ENCODE measurements at places on chromosomes 6 and 20. TPM values are rescaled to one million over a fixed set of nuclear protein-coding genes. Genes with fewer than 3 reads are reported as not detected.

Gene GGT7
- polyA plus RNA-seq = 4.8 TPM

Gene ATXN1
- 1.3 TPM for polyA plus RNA-seq

Gene MEP1A
- 0.21 TPM for polyA plus RNA-seq

Gene HSF2
- 7.0 TPM for polyA plus RNA-seq

Gene TM9SF4
- polyA plus RNA-seq = 18.0 TPM

Gene TRIM40
- not detected for polyA plus RNA-seq

Gene EPB41L1
- polyA plus RNA-seq = 4.2 TPM

DNA sequence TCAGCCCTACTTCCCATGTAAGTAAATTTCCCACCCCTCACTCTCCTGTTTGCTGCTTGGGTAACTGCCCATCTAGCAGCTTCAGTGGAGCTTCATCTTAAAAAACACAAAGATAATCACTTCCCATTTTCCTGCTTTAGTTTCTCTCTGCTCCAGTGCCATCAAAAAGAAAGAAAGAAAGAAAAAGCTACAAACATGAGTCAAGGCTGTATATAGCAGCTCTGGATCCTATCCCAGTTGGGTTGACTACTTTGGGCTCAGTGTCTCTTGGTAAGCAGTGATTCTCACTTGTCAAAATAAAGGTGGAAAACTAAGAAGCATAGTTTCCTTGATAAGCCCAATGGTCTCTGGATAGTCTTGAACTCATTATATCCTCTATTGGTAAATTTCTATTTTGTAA lies 48.7 kb upstream of the SRPK1 start:
- no peak for DNase-seq
- no peaks in the 10 kb centered on the region for H3K27me3 ChIP-seq
- no peaks in the 10 kb centered on the region for H3K4me1 ChIP-seq

DNA sequence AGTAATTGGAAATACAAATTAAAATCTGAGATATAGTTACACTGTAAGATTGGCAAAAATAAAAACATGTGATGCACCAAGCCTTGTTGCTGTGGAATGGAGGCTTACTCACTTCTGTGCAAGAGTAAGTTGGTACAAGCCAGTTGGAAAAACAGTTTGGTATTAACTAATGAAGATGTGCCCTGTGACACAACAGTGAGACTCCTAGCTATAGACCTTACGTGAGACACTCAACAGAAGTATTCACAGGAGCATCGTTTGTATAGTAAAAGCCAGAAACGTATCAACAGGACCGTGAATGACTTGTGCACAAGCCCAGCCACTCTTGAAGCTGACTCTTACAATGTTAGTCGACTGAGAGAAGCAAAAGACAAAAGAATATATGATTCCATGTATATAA lies 14.6 kb downstream of the NAA20 start:
- peaks cover 98% of the 10 kb centered on the region for H3K36me3 ChIP-seq
- peaks cover 8% of the 10 kb centered on the region for H3K4me1 ChIP-seq
- no peak for DNase-seq
- no peak overlapping the region for H3K4me3 ChIP-seq

- H3K27me3 ChIP-seq = peaks cover 19% of the 10 kb centered on the region
- peaks cover 6% of the 10 kb centered on the region for H3K4me1 ChIP-seq
- H3K27ac ChIP-seq = peak overlapping the region; percentile 64
- DNase-seq = no peak
- H3K36me3 ChIP-seq = no peaks in the 10 kb centered on the region
Measured at GRCh38 chr6:106098383-106099234, 12.5 kb downstream of the PRDM1 start.

DNA sequence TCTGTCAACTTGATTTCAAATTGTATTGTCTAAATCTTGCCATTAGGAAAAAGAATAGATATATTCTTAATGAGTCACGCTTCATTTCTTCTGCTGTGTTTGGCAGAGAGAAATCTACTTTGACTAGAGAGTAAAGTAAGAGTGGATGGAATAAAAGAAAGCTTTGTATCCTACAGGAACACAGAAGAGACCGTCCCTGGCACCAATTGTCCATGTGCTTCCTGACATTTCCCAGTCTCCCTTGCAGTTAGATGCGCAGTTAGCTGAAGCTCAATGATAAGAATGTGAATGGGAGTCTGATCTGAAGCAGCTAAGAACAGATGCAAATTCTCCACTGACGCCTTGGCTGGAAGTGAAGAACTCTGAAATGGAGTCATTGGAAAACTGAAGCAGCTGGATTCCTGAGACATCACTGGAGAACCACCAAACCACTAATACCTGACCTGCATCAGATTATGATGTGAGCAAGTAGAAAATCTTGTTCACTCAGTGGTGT lies 528.2 kb upstream of the MARCKS start:
- H3K4me1 ChIP-seq = no peaks in the 10 kb centered on the region
- H3K4me3 ChIP-seq = no peak overlapping the region
- H3K27me3 ChIP-seq = no peaks in the 10 kb centered on the region
- DNase-seq = no peak
- no peaks in the 10 kb centered on the region for H3K36me3 ChIP-seq

GRCh38 chr6:43865932-43866645 lies 96.1 kb downstream of the VEGFA start:
- H3K4me1 ChIP-seq = peaks cover 7% of the 10 kb centered on the region
- DNase-seq = no peak
- no peaks in the 10 kb centered on the region for H3K36me3 ChIP-seq
- no peak overlapping the region for H3K27ac ChIP-seq
- H3K27me3 ChIP-seq = no peaks in the 10 kb centered on the region

GRCh38 chr6:12939314-12939713 lies 222.7 kb downstream of the PHACTR1 start:
- H3K27me3 ChIP-seq = no peaks in the 10 kb centered on the region
- H3K27ac ChIP-seq = no peak overlapping the region
- no peak for DNase-seq
- no peaks in the 10 kb centered on the region for H3K36me3 ChIP-seq

DNA sequence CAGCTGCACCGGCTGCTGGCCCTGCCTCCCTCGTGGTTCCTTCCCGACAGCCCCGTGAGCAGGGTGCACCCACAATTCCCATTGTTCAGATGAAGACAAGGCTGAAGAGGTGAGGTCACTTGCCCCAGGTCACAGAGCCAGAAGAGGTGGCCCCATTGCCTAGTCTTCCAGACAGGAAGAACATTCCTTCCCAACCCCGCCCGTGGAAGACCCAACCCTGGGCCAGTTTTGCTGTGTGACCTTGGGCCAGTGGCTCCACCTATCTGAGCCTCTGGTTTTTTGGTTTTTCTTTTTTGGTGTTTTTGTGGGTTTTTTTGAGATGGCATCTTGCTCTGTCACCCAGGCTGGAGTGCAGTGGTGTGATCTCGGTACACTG lies 61.7 kb downstream of the RIPOR3 start:
- H3K27ac ChIP-seq = no peak overlapping the region
- no peaks in the 10 kb centered on the region for H3K27me3 ChIP-seq
- peaks cover 9% of the 10 kb centered on the region for H3K4me1 ChIP-seq
- no peak for DNase-seq
- H3K4me3 ChIP-seq = no peak overlapping the region

- H3K27ac ChIP-seq = peak overlapping the region; percentile 51
- H3K4me1 ChIP-seq = peaks cover 23% of the 10 kb centered on the region
- H3K4me3 ChIP-seq = no peak overlapping the region
- DNase-seq = no peak
Measured at GRCh38 chr20:19601126-19601810, 156.8 kb upstream of the RIN2 start.

DNA sequence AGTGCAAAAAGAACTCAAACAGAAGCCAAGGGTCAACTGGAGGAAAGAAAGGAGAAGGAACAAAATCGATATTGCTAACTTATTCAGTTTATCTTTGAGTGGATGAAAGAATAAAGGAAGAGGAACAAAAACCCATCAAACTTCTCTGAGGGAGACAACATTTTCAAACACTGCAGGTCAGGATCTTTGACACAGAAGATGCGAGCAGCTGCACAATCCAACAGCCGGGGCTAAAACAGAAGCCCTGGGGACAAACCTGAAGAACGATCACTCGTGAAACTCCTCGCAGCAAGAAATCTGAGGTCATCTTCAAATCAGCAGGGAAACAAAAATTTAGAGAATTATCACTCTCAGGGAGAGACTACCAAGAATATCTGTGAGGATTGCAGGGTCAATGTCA lies 14.2 kb downstream of the SLC23A2 start:
- H3K27me3 ChIP-seq = no peaks in the 10 kb centered on the region
- no peak overlapping the region for H3K27ac ChIP-seq
- no peak overlapping the region for H3K4me3 ChIP-seq
- H3K36me3 ChIP-seq = no peaks in the 10 kb centered on the region
- H3K4me1 ChIP-seq = no peaks in the 10 kb centered on the region
- no peak for DNase-seq

DNA sequence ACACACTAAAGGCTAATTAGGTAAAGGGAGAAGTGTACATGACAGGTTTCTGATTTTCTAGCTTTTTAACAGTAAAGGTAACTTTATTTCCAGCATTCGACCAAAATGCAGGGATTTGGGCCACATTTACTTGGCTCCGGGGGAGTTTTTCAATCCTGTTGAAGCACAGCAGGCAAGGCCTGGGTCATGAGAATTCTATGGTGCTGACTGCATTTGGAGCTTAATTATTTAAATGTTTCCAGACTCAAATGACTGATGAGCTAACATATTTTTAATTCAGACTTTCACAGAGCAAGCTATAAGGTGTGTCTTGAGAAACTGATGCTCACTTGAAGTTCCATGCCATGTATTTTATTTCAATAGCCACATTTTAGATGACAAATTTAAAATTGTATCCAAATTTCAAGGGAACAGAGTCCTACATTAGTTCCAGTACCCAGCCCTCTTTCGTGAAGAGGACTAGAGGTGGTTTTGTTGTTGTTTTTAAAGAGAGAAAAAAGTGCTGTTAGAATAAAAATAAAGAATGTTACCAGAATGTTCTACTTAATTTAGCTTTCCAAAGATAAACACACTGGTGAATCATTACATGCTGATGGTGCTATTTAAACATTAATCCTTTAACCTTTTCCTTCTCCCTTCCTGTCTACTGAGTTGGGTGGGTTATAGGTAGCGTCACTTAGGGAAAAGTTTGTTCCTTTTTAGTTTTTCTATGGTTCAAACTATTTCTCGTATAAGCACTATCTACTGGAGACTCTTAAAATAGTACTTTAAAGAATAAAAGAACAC lies 82.3 kb upstream of the PHACTR2 start:
- DNase-seq = no peak
- no peaks in the 10 kb centered on the region for H3K4me1 ChIP-seq
- H3K27me3 ChIP-seq = no peaks in the 10 kb centered on the region
- no peak overlapping the region for H3K4me3 ChIP-seq
- H3K27ac ChIP-seq = no peak overlapping the region
- H3K36me3 ChIP-seq = no peaks in the 10 kb centered on the region

- H3K27me3 ChIP-seq = no peaks in the 10 kb centered on the region
- no peak overlapping the region for H3K4me3 ChIP-seq
- H3K36me3 ChIP-seq = no peaks in the 10 kb centered on the region
- no peaks in the 10 kb centered on the region for H3K4me1 ChIP-seq
- DNase-seq = no peak
- no peak overlapping the region for H3K27ac ChIP-seq
Measured at GRCh38 chr6:51972659-51973058, 114.8 kb downstream of the PKHD1 start.

DNA sequence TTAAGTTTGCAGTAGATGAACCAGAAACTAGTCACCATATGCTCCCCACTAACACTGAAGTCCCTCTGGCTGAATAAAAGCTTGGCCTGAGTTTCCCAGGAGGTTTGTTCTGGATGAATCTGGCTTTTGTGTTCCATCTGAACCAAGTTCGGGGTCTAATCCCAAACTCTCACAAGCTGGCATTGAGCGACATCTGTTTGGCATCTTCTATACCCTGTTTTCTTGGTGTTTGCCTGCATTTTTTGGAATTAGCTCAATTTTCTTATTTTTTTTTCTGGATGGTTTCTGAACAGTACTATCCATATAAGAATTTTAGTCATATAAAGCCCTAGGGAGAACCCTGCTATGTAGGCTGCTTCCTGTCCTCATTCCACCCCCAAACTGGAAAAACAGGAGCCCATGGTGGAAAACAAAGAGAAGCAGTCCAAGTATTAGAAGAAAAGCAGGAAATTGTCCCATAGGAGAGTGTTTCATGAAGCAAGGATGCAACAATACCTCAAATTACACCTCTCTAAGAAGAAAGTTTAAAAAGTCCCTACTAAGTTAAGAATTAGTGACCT lies 737.1 kb downstream of the DHX35 start:
- no peaks in the 10 kb centered on the region for H3K27me3 ChIP-seq
- H3K36me3 ChIP-seq = no peaks in the 10 kb centered on the region
- H3K27ac ChIP-seq = no peak overlapping the region
- H3K4me3 ChIP-seq = no peak overlapping the region
- H3K4me1 ChIP-seq = no peaks in the 10 kb centered on the region

GRCh38 chr20:24653306-24653705 lies 183.9 kb downstream of the SYNDIG1 start:
- H3K36me3 ChIP-seq = no peaks in the 10 kb centered on the region
- H3K27me3 ChIP-seq = peaks cover 4% of the 10 kb centered on the region
- DNase-seq = no peak
- H3K27ac ChIP-seq = no peak overlapping the region
- H3K4me1 ChIP-seq = no peaks in the 10 kb centered on the region

- H3K4me3 ChIP-seq = no peak overlapping the region
- no peaks in the 10 kb centered on the region for H3K36me3 ChIP-seq
- DNase-seq = no peak
Measured at GRCh38 chr20:23190557-23190956, 104.4 kb upstream of the CD93 start.

GRCh38 chr6:162636167-162636566 lies 91.4 kb downstream of the PRKN start:
- H3K27ac ChIP-seq = peak overlapping the region; percentile 41
- no peak overlapping the region for H3K4me3 ChIP-seq
- H3K4me1 ChIP-seq = peaks cover 20% of the 10 kb centered on the region
- H3K27me3 ChIP-seq = no peaks in the 10 kb centered on the region
- no peaks in the 10 kb centered on the region for H3K36me3 ChIP-seq

DNA sequence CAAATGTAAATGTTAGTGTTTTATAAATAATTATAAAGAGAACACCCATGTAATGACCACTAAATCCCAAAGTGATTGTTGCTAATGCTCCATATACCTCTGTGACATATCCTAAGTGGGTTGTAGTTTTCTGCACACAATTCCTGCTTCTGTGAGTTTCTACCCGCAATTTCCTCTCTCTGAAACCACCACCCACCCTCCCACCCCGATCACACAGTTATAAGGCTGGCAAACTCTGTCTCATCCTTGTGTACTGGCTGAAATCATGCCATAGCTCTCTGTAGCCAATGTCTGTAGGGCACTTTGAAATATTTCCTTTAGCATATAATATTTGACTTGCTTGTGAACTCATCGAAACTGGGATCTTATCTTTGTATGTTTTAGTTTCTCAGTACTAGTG lies 236.6 kb downstream of the PLCB1 start:
- no peaks in the 10 kb centered on the region for H3K4me1 ChIP-seq
- DNase-seq = no peak
- no peaks in the 10 kb centered on the region for H3K36me3 ChIP-seq
- H3K4me3 ChIP-seq = no peak overlapping the region
- H3K27me3 ChIP-seq = no peaks in the 10 kb centered on the region
